GM13977 (cell line): ENCODE measurements at places on chromosomes 5 and 9.

DNA sequence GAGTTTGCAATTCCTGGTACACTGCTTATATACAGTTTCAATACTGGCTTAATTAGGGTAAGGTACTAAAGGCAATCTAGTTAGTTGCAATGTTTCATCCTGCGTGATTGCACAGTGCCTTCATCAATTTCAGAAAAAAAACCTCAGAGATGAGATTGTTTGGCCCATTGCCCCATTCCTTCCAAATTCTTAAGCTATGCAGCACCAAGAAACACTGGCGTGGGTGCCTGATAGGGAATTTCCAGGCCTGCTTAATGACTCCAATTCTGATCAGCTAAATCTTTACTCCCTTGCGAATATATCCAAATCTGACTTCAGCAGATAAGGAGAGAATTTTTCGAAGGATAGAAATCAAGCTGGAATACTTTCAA is 35.9 kb upstream of the GAS1 start:
- DNase-seq, result no peak

DNA sequence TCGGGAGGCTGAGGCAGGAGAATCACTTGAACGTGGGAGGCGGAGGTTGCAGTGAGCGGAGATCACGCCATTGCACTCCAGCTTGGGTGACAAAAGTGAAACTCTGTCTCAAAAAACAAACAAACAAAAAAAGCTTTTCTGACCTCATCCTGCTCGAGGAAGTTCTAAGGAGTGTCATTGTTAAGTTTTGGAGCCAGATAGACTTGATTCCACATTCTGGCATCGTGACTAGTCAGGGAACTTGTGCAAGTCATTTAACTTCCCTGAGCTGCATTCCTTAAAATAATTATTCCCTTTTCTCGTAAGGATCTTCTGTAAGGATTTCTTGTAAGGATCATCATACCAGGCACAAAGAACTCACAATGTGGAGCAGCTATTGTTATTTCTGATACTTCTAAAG is 26.2 kb downstream of the SNX24 start:
- no peak for DNase-seq

GRCh38 chr5:157603333-157604190 is 28.0 kb upstream of the ADAM19 start:
- DNase-seq, result no peak

- no peak for DNase-seq
Observed at GRCh38 chr5:143114481-143114880, 289.0 kb downstream of the NR3C1 start.

DNA sequence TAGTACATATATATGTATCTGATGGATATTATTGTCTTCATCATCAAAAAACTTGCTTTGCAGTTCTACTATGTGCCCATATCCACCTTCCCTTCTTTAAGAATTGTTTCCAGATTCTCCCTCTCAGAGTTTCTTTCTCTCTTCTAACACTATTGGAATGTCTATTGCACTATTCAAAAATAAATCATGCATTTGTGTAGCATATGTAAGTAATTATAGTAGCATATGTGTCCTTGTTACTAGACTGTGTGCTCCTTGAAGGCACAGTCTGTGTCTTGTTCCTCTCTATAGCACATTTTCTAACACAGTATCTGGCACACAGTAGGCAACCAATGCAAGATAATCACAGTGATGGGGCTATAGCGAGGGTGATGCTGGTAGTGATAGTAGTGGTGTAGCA is 43.4 kb upstream of the TRIM32 start:
- no peak for DNase-seq

DNA sequence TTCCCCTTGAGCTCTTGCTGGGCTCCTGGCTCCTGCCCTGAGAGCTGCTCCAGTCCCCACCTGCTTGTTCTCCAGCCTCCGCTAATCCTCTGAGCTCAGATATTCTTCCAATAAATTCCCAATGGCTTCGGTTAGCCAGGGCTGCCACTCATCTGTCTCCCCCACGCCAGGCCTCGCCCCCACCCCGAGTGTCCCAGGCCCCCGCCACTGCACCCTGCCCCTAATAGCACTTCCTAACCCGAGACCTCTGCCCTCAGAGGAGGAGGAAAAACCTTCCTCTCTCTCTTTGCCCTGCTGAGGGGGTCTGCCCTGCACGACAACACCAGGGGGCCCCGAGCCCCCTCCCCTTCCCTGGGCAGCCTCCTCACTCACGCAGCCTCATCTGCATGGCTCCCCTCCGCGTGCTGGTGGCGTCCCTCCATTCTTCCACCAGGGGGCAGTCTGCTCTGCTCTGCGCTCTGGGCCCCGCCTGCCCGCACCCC is 5.4 kb upstream of the LCN15 start:
- peak; percentile 26 for DNase-seq

GRCh38 chr5:177569894-177570293 is 15.5 kb upstream of the FAM193B start:
- DNase-seq, result no peak

DNA sequence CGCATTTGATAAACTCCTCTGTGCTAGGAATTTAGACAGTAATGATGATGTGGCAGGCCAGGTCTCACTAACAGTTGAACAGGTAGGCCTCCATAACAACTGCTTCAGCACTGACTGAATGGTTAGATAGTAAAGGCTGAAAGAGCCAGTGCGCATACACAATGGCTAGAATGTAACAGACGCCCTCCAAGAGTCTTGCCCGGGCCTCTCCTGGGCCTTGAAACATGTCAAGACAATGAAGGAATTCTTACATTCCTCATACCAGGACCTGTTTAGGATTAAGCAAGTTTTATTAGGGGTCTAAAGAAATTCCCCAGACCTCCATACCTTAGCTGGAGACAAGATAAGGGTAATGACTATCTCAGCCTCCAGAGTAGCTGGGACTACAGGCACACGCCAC is 6.7 kb upstream of the BICD2 start:
- no peak for DNase-seq

- DNase-seq, result peak; percentile 65
Observed at GRCh38 chr5:96702503-96703383, 40.6 kb downstream of the CAST start.

GRCh38 chr5:108749128-108749861 is 1.6 kb downstream of the FER start:
- DNase-seq, result peak; percentile 50

- no peak for DNase-seq
Observed at GRCh38 chr5:175920231-175920811, 47.8 kb downstream of the THOC3 start.

GRCh38 chr5:112248623-112249022 is 170.5 kb downstream of the EPB41L4A start:
- no peak for DNase-seq

DNA sequence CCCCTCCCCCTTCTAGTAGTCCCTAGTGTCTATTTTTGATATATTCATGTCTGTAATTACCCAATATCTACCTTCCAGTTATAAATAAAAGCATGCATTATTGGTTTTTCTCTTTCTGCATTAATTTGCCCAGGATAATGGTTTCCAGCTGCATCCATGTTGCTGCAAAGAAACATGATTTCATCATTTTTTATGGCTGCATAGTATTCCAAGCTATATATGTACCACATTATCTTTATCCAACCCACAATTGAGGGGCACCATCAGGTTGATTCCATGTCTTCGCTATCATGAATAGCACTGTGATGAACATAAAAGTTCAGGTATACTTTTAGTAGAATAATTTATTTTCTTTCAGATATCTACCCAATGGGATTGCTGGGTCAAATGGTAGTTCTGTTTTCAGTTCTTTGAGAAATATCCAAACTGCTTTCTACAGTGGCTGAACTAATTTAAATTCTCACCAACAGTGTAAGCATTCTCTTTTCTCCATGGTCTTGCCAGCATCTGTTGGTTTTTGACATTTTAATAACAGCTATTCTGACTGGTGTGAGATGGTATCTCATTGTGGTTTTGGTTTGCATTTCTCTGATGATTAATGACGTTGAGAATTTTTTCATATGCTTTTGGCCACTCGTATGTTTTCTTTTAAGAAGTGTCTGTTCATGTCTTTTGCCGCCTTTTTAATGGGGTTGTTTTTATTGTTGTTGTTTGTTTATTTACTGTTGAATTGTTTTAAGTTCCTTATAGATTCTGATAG is 746.1 kb upstream of the MEF2C start:
- no peak for DNase-seq

- no peak for DNase-seq
Observed at GRCh38 chr5:39040875-39041274, 33.3 kb downstream of the RICTOR start.

GRCh38 chr9:10080012-10080411 is 532.8 kb downstream of the PTPRD start:
- no peak for DNase-seq

DNA sequence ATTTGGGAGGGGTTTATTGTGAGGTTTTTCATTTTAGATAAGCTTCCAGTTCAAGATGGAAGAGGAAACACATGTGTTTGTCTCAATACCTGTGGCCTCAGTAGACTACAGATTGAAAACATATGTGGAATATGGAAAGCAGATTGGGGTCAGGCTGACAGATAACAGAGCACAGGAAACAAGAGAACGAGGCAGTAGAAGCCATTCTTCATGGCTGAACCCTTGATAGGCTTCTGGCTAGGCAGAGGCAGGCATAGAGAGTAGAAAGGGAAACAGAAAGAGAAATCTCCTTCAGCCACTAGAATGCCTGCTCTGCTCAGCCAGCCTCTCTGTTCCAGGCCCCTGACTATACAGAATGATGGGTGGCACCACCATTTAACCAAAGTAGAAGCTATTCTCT is 152.5 kb downstream of the MUSK start:
- no peak for DNase-seq

DNA sequence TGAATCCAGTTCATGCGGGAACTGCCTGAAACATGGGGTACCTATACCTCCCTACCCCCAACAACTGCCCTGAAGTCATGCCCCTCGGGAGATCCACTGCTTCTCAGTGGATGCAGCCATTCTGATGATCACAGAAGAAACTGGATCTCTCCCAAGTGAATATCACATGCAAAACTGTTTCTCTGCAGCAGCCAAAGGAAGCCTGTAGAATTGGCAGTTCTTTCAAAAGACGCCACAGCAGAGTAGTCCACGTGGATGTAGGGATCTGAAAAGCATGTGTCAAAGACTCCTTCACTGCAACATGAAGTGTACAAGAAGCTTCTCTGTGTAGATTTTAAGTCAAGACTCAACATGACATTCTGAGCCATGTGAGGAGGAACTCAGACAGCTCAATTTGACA is 286.7 kb downstream of the NR3C1 start:
- DNase-seq, result no peak

DNA sequence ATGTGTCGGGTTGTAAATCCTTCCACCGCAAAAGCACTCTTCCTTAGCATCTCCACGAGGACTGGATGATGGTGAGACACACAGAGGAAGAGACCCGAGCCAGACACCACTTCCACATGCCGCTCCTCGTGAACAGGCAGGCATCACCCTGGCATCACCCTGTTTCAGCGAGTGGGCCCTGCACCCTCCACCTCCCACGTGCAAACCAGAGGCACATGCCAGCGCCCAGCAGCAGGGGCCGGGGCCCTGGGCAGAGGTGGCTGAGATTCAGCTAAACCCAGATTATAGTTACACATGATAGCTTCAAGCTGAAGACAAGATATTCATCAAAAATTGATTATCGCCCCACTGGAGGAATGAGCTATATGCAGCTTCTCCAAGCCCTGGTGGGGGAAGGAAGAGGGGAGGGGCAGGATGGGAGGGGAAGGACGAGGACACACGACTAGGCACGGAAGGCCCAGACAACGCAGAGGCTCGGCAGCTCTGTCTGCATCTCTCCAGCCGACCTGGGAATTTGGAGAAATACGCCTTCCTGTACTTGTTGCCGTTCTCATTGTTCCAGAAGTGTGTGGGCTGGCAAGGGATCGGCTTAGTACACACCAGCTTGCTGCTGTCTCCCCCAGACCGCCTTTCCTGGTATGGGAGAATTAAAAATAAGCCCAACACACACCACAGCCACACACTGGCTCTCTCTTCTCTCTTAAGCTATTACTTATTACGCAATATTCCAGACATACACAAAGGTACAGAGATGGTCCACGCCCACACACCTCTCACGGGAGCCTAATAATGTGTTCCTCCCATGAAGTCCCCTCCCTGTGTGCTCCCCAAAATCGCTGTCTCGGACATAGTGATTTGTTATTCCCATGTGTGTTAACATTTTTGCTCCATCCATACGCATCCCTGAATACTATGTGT is 50.4 kb upstream of the ZNF354A start:
- no peak for DNase-seq

DNA sequence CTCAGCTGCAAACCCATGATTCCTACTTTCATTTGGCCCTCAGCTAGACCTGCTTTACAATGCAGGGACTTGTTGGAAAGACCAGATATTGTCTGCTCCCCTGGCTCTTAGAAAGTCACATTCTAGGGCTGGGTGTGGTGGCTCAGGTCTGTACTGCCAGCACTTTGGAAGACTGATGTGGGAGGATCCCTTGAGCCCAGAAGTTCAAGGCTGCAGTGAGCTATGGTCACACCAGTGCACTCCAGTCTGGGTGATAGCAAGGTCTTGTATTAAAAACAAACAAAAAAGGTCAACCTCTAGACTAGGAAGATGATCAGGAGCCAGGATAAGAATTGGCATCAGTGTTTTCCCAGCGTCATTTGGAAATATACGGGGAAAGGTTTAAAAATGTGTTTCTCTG is 145.8 kb downstream of the PALM2AKAP2 start:
- no peak for DNase-seq

GRCh38 chr9:137454145-137454596 is 5.0 kb downstream of the NSMF start:
- DNase-seq, result peak; percentile 81

DNA sequence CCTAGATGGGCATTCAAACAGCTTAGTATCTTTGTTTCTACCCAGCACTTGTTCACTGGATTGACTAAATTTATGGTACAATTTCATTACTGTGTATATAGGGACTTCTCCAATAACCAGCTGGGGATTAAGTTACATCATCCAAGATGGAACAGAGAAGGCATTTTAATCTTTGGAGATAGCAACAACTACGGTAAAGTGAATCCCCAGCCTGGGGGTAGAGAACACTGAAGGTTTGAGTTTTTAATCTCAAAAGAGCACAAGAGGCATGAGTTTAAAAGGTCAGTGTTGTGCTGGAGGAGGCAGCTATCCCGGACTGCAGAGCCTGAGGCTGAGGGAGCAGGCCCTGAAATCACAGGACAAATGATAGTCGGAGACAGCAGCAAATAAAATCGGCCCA is 28.6 kb downstream of the DDX31 start:
- no peak for DNase-seq

- no peak for DNase-seq
Observed at GRCh38 chr5:40675396-40676133, 4.2 kb upstream of the PTGER4 start.
